CD4-positive, alpha-beta T cell treated with Interferon gamma for 1 hour (primary cell): ENCODE measurements at places on chromosomes 7 and 10.

GRCh38 chr7:150369748-150370501 is 1.3 kb downstream of the REPIN1 start:
- DNase-seq: no peak

DNA sequence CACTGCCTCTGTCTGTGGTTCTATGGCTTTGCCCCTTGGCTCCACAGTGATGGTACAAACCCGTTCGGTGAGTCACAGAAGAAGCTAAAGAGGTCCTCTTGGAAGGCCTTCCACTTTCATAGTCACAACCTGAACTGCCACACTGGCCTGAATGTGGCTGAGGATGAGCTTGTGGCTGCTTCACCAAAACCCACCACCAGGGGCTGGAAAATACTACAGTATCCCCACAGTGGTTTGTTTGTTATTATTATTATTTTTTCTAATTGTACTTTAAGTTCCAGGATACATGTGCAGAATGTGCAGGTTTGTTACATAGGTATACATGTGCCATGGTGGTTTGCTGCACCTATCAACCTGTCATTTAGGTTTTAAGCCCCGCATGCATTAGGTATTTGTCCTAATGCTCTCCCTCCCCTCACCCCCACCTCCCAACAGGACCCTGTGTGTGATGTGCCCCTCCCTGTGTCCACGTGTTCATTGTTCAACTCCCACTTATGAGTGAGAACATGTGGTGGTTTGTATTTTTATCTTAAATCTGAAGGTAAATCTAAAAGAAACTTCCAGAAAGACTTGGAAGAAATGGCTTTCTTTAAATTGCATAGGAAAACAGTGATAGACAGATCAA is 160.8 kb upstream of the NPSR1 start:
- no peak for DNase-seq

- DNase-seq: no peak
These were observed 349.5 kb upstream of the PLXDC2 start for GRCh38 chr10:19466709-19467108.

GRCh38 chr7:66050990-66051448 is 24.6 kb upstream of the ASL start:
- no peak for DNase-seq

DNA sequence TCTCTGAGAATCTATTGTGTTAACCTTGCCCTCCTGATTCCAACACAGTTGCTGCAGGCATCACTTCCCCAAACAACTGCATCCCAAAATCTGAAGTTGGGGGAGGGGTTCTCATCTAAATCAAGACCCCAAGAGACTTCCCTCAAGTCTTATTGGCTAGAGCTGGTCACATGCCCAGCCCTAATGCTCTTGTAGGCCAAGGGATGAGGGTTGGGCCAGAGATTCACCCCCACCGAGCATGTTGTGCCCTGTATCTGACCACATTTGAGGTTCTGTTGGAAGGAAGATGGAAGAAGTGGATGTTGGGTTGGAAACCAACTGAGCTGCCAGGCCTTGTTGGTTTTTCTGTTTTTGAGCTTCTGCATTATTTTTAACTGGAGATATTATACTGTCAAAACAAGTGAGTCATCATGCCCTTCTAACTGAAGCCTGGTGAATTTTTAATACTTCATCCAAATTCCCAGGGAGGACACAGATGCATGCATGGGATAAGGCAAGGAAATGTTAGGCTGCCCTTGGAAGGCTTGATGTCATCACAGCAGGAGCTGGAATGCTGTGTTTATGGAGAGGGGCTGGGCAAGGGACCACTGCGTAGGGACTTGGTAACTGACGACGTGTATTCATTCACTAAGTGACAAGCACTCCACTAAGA is 68.6 kb upstream of the CACUL1 start:
- no peak for DNase-seq

- DNase-seq: no peak
These were observed 17.6 kb downstream of the NEURL1 start for GRCh38 chr10:103510791-103511752.
